ENCODE measurements at places on chromosomes 4 and X. TPM values are rescaled to one million over a fixed set of nuclear protein-coding genes. Genes with fewer than 3 reads are reported as not detected.

The MAP7D2 gene
- 0.68 TPM for total RNA-seq

The ASB12 gene
- total RNA-seq, result not detected

The XAGE2 gene
- not detected for total RNA-seq

The SSX4 gene
- total RNA-seq, result not detected

The FABP2 gene
- not detected for total RNA-seq

DNA sequence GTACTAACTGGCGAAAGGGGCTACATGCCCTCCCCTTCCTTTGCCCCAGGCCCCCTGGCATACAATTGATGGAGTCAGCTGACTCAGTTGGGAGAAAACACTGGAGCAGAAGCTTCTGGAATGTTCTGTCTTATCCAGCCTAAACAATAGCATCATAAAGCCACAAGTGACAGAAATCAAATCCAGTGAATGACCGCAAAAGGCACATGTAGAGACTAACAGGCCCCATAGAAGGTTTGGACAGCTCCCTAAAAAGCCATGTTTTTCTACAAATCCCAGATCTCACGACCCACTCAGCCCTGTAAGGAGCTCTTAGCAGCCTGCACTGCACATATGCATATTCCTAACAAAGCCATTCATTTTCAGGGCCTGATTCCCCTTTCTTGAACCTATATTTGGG, 25.1 kb downstream of the SCARB2 start:
- H3K4me1 ChIP-seq, result no peaks in the 10 kb centered on the region
- H3K4me3 ChIP-seq, result no peak overlapping the region
- no peak for DNase-seq
- no peak overlapping the region for H3K27ac ChIP-seq
- H3K27me3 ChIP-seq, result no peaks in the 10 kb centered on the region
- H3K36me3 ChIP-seq, result peaks cover 24% of the 10 kb centered on the region

DNA sequence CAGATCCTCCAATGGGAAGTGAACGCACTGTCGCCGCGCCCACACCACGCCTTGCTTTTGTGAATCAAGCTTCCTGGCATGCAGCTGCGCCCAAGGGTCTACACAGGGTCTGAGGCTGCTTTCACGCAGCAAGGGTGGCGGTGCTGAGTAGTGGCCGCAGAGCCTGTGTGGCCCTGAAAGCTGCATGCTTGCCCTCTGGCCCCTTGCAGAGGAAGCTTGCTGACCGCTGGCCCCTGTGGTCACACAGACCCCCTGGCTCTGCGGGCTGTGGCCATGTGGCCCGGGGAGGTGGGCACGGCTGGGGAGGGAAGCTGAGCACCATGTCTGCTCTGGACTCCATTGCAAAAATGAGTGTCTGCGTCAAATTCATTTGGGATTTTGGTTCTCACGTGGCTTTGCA, 8.8 kb downstream of the DOK7 start:
- H3K27me3 ChIP-seq, result peaks cover 27% of the 10 kb centered on the region
- H3K4me1 ChIP-seq, result no peaks in the 10 kb centered on the region
- no peak overlapping the region for H3K27ac ChIP-seq

DNA sequence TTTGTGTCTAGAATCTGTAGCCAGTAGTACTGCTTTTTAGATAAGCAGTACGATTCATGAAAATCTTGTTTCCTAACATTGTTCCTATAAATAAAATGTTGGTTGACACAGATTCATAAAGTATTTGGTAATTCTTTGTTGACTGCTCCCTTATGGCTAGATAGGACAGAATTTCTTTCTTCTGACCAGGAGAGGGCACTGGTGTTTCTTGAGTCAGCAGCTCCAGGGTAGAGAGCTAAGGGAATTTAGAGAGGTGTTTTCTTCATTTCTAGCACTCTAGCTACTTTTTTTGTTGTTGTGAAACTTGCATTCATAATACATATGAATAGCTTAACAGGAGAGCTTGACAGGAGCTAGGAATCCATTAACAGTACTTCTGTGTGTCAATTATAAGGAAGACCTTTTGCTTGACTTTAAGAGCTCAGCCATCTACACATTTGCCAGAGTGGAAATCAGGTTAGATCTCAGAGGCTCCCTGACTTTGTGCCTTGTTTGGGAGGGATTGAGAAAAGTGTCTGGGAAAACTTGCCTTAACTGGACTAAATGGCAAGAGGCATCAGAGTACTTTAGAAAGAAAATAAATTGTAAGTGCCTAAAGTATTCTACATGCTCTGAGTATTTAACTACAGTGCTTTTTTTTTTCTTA, 756.1 kb downstream of the SH3BGRL start:
- no peaks in the 10 kb centered on the region for H3K4me1 ChIP-seq
- H3K36me3 ChIP-seq, result no peaks in the 10 kb centered on the region
- no peaks in the 10 kb centered on the region for H3K27me3 ChIP-seq
- H3K27ac ChIP-seq, result no peak overlapping the region

GRCh38 chrX:28312259-28312658, 275.0 kb upstream of the IL1RAPL1 start:
- no peaks in the 10 kb centered on the region for H3K27me3 ChIP-seq
- DNase-seq, result no peak
- no peak overlapping the region for H3K27ac ChIP-seq
- H3K36me3 ChIP-seq, result no peaks in the 10 kb centered on the region

DNA sequence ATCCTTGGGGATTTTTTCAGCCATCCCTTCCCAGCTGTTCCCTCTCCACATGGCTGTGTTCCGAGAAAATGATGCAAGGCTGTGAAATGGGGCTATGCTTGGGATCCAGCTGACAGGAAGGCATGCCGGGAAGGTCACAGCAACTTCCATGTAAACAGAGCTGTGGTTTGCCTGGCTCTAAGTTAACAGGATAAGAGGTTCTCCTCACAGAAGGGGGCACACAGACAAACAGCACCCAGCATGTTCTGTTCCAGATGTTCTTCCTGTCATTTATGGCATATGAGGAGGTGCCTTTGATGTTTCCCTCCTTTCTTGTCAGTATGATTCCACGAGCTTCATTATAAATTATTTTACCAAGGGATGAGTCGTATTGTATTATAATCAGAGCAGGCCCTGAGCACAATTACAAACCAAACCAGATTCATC, 220.7 kb downstream of the ANTXR2 start:
- DNase-seq, result no peak
- H3K27me3 ChIP-seq, result no peaks in the 10 kb centered on the region
- no peak overlapping the region for H3K4me3 ChIP-seq
- H3K4me1 ChIP-seq, result peaks cover 14% of the 10 kb centered on the region
- H3K27ac ChIP-seq, result no peak overlapping the region
- no peaks in the 10 kb centered on the region for H3K36me3 ChIP-seq

DNA sequence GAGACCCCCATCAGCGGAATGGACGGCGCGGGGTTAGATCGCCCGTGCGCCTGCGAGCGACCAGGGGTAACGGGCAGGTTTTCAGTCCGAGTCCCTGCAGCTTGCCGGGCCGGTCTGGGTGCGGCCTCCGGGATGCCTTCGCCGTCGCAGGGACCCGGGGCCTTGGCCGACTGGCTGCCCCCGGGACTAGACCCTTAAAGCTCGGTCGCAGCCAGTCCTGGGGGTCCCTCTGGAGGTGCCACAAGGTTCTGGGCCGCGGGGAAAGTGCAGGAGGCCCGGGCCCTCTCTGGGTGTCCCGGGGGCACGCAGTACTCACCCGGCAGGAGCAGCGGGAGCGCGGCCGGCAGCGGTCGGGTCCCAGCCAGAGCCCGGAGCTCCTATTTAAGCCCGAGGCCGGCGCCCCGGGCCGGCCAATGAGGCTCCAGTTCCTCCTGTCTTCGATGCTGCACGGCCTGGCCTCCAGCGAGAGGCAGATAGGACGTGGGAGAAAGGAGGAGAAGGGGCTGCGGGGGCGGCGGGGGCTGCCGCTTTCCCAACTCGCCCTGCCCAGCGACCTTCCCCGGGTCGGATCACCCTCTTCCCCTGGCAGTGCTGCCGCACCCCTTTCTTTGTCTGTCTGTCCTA, at the start of gene SPON2:
Gene SPON2, minus strand, starts transcription at position 356 of the 624 bp plus-strand sequence.
- DNase-seq, result peak; percentile 79
- peaks cover 2% of the 10 kb centered on the region for H3K4me1 ChIP-seq
- H3K36me3 ChIP-seq, result no peaks in the 10 kb centered on the region
- H3K27me3 ChIP-seq, result peaks cover 23% of the 10 kb centered on the region
- H3K27ac ChIP-seq, result peak within 1 kb of the TSS; percentile 61

Data from sigmoid colon (tissue), 7 donors.